Foreskin fibroblast (primary cell): ENCODE measurements at places on chromosomes 6 and 20.

DNA sequence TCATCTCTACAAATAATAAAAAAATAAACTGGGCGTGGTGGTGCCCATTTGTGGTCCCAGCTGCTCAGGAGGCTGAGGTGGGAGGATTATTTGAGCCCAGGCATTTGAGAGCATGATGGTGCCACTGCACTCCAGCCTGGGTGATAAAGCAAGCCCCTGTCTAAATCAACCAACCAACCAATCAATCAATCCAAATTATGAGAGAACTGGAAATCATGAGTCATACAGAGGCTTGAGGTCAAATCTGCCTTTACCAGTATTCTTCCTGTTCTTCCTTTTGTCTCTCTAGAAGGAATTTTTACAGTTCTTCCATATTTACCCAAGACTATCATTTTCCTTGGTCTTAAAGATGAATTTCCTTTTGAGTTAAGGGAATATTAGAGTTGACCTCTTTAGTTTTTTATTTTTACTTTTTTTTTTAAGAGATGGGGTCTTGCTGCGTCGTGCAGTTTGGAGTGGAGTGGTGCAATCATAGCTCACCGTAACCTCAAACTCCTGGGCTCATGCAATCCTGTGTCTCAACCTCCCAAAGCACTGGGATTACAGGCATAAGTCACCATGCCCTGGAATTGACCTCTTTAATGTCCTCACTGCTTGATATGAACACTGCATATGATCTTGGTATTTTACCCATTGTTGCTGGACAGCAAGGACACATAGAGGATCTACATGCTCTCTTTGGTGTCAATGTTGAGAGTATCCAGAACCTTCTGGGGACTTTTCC is 44.1 kb upstream of the TXNDC5 start:
- DNase-seq, result no peak

GRCh38 chr6:137698636-137699030 is 168.4 kb upstream of the TNFAIP3 start:
- DNase-seq, result peak; percentile 57

DNA sequence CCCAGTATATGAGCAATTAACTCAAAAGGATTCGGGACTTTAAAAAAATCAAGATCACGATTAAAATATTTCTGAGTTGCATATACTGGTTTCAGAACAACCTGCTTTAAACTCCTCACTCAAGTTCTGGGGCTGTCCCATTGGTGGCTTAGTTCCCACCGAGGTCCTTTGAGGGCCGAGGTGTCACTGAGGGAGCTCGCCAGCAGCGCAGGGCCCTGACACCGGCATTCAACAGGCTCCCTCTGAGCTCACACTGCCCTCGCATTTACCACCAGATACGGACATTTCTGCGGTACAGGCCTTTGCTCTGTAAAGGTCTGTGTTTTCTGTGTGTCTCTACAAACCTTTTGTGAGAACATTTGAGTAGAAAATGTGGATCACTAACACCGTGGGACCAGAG is 24.4 kb upstream of the BNIP5 start:
- no peak for DNase-seq

- no peak for DNase-seq
These were observed 195.1 kb downstream of the BMP7 start for GRCh38 chr20:57071283-57071731.

GRCh38 chr20:53157443-53158408 is 185.6 kb downstream of the TSHZ2 start:
- peak; percentile 1 for DNase-seq

- no peak for DNase-seq
These were observed at the start of gene TCF15 for GRCh38 chr20:610130-611046. TSS of gene TCF15 (minus strand) at chr20:610309. CDS start at chr20:610237, 72 bp downstream.

GRCh38 chr6:122787721-122788120 is 1.3 kb upstream of the SMPDL3A start:
- DNase-seq, result no peak

- peak; percentile 62 for DNase-seq
These were observed 44.1 kb downstream of the SNX9 start for GRCh38 chr6:157867155-157867559.

GRCh38 chr6:13447949-13448724 is 39.3 kb downstream of the GFOD1 start:
- DNase-seq, result no peak

GRCh38 chr6:153898360-153899059 is 140.5 kb upstream of the OPRM1 start:
- no peak for DNase-seq

GRCh38 chr6:114430534-114431124 is 87.8 kb upstream of the HS3ST5 start:
- no peak for DNase-seq

- DNase-seq, result no peak
These were observed 328.6 kb upstream of the SYNCRIP start for GRCh38 chr6:85971238-85971637.

- no peak for DNase-seq
These were observed 1.4 kb downstream of the OTOR start for GRCh38 chr20:16749573-16749972.

GRCh38 chr20:38599410-38599882 is 2.2 kb upstream of the ARHGAP40 start:
- DNase-seq, result no peak

DNA sequence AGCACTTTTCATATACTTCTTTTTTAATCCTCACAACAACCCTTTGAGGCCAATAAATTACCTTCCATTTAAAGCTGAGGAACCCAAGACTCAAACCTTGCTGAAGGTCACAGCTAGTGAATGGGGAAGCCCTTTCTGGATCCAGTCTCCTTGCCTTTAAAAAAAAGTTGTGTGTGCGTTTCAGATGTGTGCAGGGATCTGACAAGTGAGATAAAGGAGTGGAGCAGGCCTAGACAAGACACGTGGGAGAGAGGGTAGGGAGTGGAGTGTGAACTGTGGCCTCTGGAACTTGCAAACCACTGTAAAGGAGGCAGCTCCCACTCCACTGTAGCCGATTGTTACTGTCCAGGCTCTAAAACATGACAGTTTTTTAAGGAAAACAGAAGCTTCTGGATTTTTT is 1.9 kb downstream of the KLHL32 start:
- DNase-seq, result no peak

DNA sequence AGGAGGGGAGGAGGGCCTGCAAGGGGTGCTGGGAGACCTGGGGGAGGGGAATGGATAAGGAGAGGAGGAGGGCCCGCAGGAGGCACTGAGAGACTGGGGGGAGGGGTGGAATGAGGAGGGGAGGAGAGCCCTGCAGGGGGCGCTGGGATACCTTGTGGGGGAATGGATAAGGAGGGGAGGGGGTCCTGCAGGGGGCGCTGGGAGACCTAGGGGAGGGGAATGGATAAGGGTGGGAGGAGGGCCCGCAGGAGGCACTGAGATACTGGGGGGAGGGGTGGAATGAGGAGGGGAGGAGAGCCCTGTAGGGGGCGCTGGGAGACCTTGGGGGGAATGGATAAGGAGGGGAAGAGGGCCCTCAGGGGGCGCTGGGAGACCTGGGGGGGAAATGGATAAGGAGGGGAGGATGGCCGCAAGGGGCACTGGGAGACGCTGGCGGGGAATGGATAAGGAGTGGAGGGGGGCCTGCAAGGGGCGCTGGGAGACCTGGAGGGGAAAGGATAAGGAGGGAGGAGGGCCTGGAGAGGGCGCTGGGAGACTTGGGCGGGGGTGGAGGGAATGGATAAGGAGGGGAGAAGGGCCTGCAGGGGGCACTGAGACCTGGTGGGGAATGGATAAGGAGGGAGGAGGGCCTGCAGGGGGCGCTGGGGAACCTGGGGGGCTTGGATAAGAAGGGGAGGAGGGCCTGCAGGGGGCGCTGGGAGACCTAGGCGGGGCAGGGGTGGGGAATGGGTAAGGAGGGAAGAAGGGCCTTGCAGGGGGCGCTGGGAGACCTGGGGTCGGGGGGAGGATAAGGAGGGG is 1.3 kb upstream of the CTCFL start:
- no peak for DNase-seq

DNA sequence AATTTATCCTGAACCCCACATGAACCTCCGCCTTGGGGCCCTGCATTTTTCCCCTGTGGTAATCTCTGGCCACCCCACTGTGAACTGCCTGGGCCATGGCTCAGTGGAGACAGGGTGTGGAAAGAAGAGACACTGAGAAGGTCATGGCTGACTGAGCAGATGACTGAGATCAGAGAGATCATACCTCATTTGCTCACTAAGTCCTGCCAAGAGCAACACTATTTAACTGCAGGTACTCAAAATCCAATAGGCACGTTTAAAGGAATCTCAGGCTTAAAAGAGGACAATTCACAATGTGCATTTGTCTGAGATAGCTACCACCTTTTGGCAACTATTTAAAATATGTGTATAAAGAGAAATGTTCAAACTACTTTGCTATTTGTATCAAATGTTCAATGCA is 305.0 kb downstream of the GMDS start:
- no peak for DNase-seq

DNA sequence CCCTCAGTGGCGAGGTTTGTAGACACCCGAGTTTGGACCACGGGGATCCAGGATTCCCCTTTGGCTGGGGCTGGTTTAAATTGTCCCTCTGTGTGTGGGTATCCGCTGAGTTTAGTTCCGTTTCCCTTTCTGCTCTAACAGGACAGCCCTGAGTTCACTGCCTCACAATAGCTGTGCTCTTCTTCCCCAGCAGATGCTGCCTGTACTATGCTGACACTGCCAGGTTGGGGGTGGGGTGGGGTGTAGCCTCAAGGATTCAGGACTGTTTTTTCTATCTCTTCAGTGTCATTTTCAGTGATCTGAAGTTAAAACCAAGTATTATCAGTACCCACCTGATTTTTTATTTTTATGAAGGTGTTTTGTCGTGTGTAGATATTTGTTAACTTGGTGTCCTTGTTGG is 655.0 kb downstream of the COL12A1 start:
- no peak for DNase-seq

DNA sequence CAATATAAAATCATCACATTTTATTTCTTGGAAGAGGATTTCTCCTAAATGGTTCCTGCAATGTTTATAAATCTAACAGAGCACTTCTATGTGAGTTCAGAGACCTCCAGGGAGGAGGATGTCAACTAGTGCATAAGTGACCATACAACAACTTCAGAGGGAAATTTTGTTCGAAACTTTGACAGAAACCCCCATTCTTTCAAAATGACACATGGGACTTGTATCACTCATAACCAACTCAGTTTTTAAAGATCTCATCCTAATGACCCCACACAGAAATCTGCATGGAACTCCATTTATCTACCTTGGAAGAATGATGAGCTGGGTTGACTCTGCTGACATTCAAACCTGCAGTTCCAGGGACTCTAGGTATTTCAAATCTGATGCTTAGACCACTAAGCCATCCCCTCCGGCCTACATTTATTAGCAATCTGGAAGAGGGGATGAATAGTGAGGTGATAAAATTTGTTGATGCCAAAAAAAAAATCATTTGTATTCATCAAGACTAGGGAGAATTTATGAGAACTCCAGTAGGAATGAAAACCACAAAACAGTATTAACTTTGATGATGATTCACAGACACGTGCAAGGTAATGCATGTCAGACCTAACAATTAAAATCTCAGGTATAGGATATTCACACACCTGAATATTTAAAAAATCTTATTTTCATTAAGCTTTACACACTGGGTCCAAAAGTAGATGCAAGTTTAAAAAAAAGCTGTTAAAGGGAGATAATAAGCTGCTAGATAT is 153.0 kb downstream of the REV3L start:
- DNase-seq, result no peak

DNA sequence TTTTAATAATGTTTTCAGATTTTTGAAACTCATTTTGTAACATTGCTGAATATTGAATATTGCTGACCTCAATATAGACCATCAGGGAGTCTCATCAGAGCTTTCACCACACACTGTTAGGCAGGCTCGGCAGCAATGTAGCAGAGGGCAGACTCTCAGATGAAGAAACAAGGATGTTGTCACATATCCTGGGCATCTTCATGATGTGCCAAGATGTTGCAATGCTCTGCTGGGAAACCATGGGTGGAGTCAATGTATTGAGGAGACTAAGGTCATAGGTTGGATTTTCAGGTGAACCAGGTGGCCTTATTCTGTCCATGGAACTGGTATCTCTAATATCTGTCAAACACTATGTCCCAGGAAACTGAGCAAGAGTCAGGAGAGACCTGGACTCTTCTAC is 27.3 kb downstream of the NR2E1 start:
- no peak for DNase-seq

- DNase-seq, result no peak
These were observed 1316.0 kb upstream of the GJE1 start for GRCh38 chr6:140816681-140817080.

DNA sequence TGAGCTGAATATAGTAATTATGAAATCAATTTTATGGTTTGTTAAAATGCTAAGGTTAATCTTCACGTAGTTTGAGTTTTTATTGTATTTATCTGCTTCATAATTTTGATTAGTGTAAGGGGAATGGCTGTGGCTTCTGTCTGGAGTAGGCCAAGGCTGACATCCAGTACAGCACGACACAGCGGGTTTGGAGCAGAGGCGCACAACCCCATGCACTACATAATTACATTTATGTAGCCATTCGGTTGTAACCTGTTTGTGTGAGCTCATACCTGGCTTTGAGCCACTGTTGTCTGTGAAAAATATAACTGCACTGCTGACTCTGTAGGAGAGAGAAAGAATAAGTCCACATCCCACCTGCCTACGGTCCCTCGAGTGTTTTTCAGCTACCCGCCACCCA is 615.5 kb downstream of the EYS start:
- DNase-seq, result no peak

GRCh38 chr20:41900201-41900691 is 282.1 kb upstream of the CHD6 start:
- DNase-seq, result no peak
